ENCODE measurements at places on chromosomes 2 and 18.

GRCh38 chr2:168198476-168199207, 48.8 kb downstream of the STK39 start:
- DNase-seq = no peak

GRCh38 chr2:104845946-104846785, 7.7 kb upstream of the POU3F3 start:
- DNase-seq = no peak

DNA sequence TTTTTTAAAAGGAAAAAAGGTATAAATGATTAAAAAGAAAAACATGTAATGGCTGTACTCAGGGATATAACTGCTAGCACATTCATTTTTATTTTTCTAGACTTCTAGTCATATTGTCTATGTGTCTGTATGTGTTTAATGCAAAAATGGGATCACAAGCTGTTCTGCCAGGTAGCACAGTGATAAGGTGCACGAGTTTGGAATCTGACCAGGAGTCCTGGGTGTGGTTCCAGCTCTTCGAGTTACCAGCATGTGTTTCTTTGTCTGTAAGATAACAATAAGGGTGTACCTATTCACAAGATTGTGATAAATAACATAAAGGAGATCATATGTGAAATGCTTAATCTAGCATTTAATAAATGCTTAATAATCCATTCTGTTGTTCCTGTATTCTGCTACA, 145.3 kb downstream of the PKP4 start:
- DNase-seq = no peak

GRCh38 chr2:17257189-17257909, 260.9 kb downstream of the RAD51AP2 start:
- no peak for DNase-seq

- no peak for DNase-seq
Measured at GRCh38 chr2:7972670-7973069, 709.2 kb upstream of the ID2 start.

GRCh38 chr2:191539068-191539467, 138.9 kb upstream of the NABP1 start:
- no peak for DNase-seq

DNA sequence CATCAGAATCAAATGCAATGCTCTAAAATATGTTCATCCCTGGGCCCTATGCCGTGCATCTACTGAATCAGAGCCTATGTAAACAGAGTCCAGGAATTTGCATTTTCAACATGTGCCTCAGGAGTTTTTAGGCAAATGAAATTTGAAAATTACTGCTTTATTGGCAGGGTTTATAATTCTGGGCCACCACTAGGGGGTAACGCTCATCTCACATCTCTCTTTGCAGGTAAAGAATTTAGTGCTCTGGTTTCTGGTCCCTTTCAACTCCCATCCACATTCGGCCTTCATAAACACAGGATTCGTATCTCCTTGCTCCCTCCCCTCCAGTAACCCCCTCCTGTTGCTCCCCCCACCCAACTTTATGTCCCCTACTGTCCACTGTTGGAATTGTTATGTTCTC, 49.3 kb downstream of the LYPD6B start:
- DNase-seq = no peak

DNA sequence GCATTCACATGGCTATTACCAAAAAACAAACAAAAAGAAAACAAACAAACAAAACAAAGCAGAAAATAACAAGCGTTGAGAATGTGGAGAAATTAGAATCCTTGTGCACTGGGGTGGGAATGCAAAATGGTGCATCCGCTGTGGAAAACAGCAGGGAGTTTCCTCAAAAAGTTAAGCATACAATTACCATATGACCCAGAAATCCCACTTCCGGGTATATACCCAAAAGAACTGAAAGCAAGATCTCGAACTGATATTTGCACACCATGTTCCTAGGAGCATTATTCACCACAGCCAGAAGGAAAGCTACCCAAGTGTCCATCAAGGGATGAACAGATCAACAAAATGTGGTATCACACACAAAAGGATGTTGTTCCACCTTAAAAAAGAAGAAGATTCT, 17.9 kb upstream of the TEX51 start:
- no peak for DNase-seq

- no peak for DNase-seq
Measured at GRCh38 chr2:19758658-19759057, 143.1 kb downstream of the TTC32 start.

GRCh38 chr2:52083214-52083613, 1051.3 kb upstream of the NRXN1 start:
- no peak for DNase-seq

GRCh38 chr2:60100034-60100433, 453.4 kb downstream of the BCL11A start:
- no peak for DNase-seq

DNA sequence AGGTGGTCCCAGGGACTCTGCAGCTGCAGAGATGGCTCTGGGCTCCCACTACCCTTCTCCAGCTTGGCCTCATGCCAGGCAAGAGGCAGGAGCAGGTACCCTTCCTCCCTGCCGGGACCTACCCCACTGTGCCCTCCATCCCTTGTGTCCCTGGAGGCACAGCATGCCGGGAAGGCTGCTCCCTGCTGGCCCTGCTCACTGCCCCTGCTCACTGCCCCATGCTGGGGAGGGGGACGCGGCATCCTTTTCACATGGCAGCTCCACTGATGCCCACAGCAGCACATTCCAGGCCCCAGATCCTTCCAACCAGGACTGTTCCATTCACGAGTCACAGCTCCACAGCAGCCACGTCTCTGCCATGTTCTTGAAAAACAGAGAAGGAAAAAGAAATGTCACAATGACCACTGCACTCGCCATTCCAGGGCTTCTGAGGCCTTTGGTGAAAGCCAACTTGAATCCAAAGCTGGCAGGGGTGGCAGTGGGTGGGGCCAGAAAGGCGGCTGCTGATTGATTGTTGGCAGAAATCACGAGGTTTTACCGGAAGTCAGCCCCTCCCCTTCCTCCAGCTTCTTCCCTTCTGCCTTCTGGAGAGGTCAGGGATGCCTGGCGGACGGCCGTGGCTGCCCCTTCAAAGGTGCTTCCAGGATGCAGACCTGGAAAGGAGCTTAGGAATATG, 268.0 kb downstream of the CYP26B1 start:
- no peak for DNase-seq

- DNase-seq = no peak
Measured at GRCh38 chr2:68658266-68658665, 14.9 kb downstream of the PROKR1 start.

GRCh38 chr2:188623995-188624643, 332.4 kb downstream of the GULP1 start:
- DNase-seq = no peak

GRCh38 chr2:11998218-11998617, 251.8 kb downstream of the LPIN1 start:
- DNase-seq = no peak

- DNase-seq = no peak
Measured at GRCh38 chr2:215404348-215405012, 31.4 kb downstream of the FN1 start.

DNA sequence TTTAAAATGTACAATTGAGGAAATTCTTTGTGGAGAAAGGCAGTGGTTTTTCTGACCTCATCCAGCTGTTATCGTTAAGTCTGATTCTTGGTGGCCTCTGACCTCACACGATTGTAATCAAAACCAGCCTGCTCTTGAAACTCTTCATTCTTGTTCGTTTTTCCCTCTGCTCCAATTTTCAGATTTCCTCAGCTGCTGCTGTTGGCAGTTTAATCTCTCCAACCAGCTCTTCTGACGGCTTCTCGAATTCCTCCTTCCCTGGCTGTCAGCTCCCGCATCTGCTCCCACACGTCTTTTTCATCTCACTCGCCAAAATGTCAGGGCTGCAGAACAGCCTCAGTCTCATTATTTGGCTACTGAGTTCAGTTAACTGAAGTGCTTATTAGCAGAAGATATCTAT, 136.1 kb downstream of the DCDC2C start:
- DNase-seq = no peak

DNA sequence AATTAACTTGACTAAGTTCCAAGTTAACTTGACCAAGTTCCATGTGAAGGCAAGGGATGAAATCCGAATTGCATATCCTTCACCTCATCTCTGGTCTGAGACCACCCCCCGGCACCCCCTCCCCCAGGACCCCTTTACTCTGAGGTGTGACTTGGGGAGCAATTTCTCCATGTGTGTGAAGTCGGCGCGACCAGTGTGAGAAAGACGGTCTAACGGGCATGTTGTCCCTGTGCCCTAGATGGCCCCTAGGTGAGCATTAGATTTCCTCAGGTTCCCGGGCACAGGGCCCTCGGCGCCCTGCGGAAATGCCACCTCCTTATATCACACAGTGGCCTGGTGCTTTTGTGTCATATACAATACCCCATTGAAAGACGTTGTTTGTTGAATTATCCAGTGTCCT, 137.1 kb downstream of the CTIF start:
- no peak for DNase-seq

- no peak for DNase-seq
Measured at GRCh38 chr2:19614066-19614465, 255.6 kb upstream of the OSR1 start.

- DNase-seq = no peak
Measured at GRCh38 chr18:49431165-49431962, 29.1 kb downstream of the DYM start.

GRCh38 chr2:42794271-42795046, 2.1 kb upstream of the HAAO start:
- DNase-seq = no peak

DNA sequence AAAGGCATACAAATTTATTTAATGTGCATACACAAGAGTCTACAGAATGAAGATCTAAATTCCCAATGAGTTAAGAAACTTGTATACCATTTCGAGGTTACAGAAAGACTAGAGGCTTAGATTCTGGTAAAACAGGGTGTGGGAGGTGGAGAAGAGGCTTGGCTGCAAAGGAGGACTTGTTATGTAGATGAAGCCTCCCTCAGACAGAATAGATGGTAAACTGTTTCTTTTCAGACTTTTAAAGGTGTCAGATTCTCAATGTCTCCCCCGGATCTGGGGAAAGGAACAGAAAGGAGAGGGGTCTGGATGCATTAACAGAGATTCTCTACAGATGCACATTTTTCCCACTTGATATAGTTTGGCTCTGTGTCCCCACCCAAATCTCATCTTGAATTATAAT, 126.0 kb downstream of the ST6GAL2 start:
- DNase-seq = no peak

DNA sequence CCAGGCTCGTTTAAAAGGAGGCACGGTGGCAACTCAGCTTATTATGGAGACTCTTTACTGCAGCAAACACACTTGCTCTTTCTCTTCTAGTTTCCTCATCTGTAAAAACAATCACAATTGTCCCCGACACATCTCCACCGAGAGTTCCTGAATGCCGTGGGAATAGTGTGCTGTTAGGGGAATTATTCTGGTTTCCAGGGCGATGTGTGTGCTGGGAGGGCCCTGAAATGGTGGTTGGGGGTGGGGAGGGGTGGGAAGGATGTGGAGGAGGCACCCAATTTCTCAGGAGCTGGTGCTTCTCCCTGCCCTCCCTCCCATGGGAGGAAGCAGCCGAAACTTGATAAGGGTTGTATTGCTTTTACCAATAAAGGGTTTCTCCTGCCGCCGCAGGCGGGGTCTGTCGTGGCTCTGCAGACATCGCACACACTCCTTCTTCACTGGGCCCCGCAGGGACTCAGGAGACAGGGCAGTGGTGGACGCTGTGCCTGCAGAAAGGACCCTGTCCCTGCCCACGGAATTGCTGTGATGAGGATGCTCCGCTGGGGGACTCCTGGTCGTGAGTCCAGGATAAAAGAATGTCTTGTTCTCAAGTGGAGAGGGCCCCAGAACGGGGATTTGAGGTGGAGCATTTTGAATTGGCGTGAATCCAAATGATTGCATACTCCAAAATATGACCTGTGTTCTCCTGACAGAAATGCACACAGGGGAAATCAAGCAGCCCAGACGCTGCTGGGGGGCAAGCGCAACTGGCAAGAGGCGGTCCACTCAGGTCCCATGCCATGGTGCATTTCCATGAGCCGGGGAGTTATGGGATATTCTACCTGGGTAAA, 119.2 kb downstream of the ACKR3 start:
- no peak for DNase-seq

DNA sequence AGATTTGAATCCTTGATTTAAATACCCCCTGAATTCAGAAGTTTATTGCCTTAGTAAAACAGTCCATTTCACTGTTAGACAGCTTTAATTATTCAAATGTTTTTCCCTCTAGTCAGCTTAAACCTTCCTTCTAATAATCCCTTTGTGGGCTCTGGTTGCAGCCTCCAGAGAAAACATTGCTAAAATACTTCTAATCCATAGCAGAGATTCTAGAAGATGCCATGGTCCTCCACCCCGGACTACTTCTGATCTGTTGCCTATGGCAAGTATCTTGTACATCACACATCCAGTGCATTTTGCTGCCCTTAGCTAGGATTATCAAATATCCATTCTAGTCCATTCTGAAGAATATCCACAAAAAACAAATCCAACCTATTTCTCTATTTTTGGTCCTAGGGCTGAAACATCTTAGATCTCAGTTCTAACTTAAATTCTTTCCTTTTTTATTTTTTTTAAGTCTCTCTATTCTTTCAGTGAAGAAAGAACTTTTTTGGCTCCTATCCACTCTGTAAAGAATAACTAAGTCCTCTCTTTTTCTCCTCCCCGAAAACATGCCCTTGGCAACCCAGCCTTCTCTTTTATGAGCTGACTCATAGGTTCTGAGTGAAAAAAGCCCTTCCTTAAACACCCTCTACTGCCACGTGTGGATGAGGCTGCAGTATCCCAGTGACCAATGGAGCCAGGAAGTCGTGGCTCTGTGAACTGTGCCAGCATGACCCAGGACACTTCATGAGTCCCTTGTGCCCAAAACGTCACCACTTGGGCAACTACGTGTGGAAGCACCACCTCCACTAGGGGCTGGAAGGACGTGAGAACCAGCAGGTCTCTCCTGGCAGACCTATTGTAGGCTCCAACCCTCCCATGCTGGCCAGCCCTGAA, 349.8 kb downstream of the TNS1 start:
- no peak for DNase-seq

- no peak for DNase-seq
Measured at GRCh38 chr18:25033747-25034471, 318.1 kb downstream of the ZNF521 start.
